ENCODE measurements at places on chromosomes 4 and X. TPM values are rescaled to one million over a fixed set of nuclear protein-coding genes. Genes with fewer than 3 reads are reported as not detected.

GRCh38 chr4:113899271-113900070 lies 80.0 kb downstream of the ARSJ start:
- no peak for DNase-seq

DNA sequence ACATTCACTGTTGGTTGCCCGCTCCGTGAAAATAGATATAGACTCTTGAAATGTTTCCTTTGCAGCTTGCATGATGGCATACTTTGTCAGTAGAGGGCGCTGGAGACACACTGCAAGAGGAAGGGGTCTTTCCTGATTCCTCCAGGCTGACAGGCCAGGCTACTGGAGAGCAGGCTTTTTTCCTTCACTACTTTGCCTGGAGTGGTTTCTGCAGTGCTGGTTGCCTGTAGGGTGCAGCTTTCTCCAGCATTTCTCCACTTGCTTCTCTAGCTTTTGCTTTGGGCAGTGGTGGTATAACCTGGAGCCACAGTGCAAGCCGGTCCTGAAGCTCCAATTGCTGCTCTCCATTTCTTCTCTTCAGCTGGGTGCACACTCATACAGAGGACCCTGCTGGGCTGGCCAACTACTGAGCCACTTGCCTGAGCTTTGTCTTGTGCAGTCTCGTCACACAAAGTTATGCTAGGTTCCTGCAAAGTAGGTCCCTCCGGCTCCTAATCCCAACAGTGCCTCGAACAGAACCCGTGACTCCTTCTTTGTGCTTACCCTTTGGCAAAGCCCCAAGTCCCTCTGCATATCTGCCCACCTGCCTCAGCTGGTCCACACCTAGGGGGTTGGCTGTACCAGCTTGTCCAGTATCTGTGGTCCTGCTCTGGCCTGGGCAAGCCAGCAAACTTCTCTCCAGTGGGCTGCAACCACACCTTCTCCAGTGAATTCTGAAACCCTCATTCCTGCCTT lies 46.3 kb downstream of the RASSF6 start:
- DNase-seq: no peak

DNA sequence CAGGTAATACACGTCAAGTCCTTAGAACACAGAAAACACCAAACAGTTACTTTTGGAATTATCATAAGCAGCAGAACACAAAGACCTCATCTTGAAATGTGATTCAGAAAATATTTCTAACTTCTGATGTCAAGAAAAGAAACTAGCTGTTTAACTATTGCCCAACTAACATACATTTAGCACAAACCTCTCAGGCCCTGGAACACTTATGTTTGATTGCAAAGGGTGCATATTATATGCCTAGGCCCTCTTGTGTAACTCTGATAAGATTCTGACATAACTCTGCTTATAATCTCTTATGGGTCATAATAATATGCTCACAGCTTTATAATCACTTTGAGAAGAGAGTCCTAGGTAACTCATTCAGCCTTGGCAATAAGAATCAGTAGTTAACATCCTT lies 62.6 kb downstream of the TBC1D9 start:
- DNase-seq: no peak

GRCh38 chrX:101708163-101708562 lies 48.5 kb upstream of the ARMCX2 start:
- DNase-seq: no peak

DNA sequence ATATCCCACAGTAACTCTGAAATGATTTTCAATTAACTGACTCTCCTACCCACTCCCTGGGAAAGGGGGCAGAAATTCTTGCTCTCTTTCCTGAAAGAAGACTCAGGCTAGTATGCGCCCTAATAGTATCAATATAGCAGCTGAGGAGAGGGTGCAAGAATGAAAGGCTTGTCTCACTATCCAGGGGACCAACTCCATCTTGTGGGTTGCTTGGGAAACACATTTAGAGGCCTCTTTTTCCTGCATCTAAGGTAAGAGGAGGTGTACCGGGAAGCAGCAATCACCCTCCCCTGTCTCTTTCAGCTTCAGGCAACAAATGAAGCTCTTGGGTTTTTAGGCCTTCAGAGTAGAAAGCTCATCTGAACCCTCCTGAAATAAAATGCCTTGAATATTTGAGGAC lies 11.3 kb downstream of the TMEM255A start:
- DNase-seq: no peak

GRCh38 chr4:109873791-109874514 lies 26.0 kb downstream of the LRIT3 start:
- DNase-seq: no peak

Gene SOD3
- not detected for total RNA-seq

Gene CLCN4
- total RNA-seq: not detected

Gene VAMP7
- 27.4 TPM for total RNA-seq

Gene HS3ST1
- 0.51 TPM for total RNA-seq

Data from activated T-helper 1 cell treated with anti-CD3 and anti-CD28 coated beads, Interleukin-12 subunit alpha, Interleukin-12 subunit beta, Interleukin-2, Interleukin-4 antibody, amounts not matched to agents 30 ng/mL and 10 ng/mL and 1 ng/mL, durations not matched to agents 14 hours and 24 hours and 36 hours (primary cell).